ENCODE measurements at places on chromosomes 2 and 18. TPM values are rescaled to one million over a fixed set of nuclear protein-coding genes. Genes with fewer than 3 reads are reported as not detected.

The CIAO1 gene
- 91.6 TPM for total RNA-seq

The CYP26B1 gene
- 1.1 TPM for total RNA-seq

The HOXD3 gene
- total RNA-seq, result 0.26 TPM

The SERPINB11 gene
- not detected for total RNA-seq
